ENCODE measurements at places on chromosomes 1 and 21. TPM values are rescaled to one million over a fixed set of nuclear protein-coding genes. Genes with fewer than 3 reads are reported as not detected.

The ETNK2 gene
- 0.08 TPM for total RNA-seq

The DCST1 gene
- total RNA-seq = not detected

The C1QTNF12 gene
- total RNA-seq = 4.2 TPM

The KCND3 gene
- total RNA-seq = not detected

The CACNA1S gene
- not detected for total RNA-seq

The FCRLB gene
- 0.35 TPM for total RNA-seq

The SYPL2 gene
- total RNA-seq = not detected

The GBP6 gene
- 0.25 TPM for total RNA-seq

All from activated CD4-positive, alpha-beta memory T cell treated with anti-CD3 and anti-CD28 coated beads, Interleukin-2, amount 10 ng/mL, durations not matched to agents 7 days and 5 days (primary cell).